T-helper 17 cell (primary cell): ENCODE measurements at places on chromosomes 13 and 19. TPM values are rescaled to one million over a fixed set of nuclear protein-coding genes. Genes with fewer than 3 reads are reported as not detected.

DNA sequence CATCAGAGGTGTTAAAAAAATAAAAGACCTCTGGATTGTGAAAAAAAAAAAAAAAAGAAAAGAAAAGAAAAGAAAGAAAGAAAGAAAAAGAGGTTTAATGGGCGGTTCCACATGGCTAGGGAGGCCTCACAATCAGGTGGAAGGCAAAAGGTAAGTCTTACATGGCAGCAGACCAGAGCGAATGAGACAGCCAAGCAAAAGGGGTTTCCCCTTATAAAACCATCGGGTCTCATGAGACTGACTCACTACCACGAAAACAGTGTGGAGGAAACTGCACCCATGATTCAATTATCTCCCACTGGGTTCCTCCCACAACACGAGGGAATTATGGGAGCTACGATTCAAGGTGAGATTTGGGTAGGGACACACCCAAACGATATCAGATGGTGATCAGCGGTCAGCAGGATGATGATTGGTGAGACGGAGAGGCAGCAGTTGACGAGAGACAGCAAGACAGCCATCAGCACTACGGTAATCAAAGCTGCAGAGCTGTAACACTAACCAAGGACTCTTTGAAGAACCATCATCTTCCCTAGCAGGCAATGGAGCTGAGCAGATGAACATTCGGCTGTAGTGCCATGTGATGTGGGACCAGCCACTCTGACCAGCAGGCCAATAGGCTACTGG is 3.9 kb upstream of the CD209 start:
- DNase-seq: no peak

The SPACA4 gene
- total RNA-seq: not detected

DNA sequence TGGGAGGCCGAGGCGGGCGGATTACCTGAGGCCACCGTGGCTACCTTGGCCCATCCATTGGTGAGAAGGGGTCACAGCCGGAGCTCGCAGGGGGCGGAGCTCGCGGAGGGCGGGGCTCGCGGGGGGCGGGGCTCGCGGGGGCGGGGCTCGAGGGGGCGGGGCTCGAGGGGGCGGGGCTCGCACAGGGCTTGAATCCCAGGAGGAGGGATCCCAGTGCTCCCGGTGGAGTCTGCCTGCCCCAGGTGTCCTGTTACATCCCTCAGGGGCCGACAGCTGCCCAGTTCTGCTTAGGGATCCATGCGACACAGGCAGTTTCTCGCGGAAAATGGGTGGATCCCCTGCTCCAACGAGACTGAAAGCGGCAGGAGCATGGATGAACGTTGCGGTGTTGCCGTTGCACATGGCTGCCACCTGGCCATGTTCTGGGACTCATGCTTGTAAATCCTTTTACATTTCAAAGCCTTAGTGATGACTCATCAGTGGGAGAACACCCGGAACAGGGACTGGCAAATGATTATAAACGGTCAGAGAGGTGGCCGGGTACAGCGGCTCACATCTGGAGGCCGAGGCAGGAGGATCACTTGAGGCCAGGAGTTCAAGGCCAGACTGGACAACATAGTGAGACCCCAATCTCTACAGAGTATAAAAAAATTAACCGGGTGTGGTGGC is 25.1 kb downstream of the TMPRSS9 start:
- no peak for DNase-seq

GRCh38 chr19:35975608-35976214 is 19.3 kb upstream of the SDHAF1 start:
- no peak for DNase-seq

DNA sequence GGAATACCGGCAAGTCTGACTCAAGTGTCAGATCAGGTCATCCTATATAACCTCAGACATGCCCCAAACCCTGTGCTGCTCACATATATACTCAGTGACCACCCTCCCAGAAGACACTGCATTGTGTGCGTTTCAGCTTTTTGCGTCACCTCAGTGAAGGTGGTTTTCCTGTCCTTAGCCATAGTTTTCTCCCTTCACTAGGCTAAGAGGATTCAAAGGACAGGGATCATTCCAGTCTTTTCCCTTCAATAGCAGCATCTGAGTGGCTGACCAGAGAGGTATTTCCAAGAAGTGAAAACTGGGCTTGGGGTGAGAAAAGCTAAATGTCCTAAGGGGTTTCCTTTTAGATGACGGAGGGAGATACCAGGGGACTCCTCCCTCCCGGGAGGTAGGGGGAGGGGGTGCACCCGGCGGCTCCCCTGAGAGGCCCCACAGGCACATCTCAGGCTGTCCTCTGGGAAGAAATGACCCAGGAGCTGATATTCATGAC is 12.7 kb upstream of the OR10H1 start:
- DNase-seq: no peak

DNA sequence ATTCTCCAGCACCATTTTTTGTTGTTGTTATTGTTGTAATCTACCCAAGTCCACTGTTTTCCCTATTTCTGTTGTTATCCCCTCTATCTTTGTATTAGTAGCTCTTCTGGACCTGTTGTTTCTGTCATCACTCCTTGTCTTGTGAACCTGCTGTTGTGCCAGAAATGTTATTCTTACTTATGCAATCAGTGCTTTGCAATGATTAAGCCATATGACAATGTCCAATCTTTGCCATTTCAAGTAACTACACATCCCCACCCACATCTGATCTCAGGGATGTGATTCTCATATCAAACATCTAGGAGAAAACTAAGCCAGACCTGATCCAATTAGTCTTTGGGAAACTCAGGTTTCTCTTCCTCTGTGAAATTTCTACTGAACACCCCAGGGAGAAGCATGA is 472.6 kb upstream of the KLHL1 start:
- DNase-seq: no peak

DNA sequence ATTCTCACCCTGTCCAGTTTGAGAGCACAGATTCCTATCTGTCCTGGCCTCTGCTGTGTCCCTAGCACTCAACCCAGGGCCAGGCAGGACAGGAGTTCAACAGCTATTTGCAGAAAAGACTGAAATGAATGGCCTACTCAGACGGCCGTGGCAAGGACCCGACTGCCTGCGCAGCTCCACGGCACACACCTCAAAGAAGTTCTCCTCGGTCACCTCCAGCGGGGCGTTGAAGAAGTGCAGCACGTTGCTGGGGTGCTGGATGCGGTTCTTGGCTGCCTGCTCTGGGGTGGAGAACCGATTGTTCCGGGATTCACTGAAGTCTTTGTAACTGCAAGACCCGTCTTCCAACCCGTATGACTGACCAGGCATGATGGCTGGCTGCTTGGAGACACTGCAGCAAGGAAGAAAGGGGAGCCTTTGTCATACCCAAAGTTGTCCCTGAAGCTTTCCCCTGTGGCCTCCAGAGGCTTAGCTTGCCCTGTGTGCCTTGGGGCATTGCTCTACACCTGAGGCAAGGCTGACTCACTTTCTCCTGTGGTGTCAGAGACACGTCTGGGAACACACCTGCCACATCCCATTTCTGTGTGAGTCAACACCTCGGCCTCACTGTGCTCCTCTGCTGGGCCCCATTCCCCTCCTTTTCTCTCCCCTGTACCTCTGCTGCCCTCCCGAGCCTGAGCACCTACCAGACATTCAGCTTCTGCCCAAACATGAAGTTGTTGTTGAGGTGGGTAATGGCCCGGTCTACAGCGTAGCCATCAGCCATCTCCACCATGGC is 6.8 kb upstream of the ECH1 start:
- no peak for DNase-seq

DNA sequence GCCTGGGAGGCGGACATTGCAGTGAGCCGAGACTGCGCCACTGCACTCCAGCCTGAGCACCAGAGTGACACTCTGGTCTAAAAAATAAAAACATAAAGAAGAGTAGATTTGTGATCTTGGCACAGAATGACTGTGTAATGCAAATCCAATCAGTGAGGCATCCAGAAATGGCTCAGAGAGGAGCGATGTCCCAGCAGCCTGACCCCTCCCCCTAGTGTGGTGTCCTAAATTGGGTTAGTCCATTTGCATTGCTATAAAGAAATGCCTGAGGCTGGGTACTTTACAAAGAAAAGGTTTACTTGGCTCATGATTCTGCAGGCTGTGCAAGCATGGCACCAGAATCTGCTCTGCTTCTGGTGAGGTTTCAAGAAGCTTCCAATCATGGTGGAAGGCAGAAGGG is 59.1 kb upstream of the ZNF30 start:
- no peak for DNase-seq

The NECTIN2 gene
- 5.2 TPM for total RNA-seq

The KIR2DL4 gene
- not detected for total RNA-seq

DNA sequence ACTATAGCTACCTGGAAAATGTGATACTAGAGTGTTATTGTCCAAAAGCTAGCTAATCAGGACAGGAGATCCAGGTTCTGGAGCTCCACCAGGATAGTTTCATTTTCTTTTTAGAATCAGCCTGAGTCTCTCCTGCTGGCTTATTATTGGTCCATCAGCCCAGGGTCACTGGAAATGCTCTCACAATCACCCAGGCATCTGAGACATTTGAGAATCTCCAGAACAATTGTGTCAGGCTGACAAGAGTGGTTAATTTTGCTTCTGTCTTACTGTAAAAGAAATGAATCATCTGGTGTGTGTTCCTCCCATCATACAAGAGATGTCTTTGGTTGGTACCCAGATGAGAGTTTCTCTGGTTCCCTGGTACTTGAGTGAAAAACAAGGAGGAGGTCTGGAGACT is 43.6 kb upstream of the ZNF681 start:
- DNase-seq: no peak

DNA sequence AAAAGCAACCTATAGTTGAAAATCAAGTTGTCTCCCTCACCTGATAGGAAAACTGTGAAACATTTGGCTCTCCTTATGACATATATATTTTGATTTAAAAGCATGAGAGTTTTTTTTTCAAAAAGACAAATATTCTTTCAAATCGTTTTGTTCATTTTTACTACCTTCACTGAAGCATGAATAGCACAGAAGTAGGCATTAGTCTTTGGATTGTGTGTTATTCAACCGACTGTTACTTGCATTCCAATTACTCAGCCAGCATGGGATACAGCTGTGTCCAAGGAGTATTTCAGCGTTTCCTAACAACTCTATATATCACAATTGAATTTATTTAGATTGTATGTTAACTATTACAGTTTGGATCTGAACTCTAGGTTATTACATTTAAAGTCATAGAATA is 135.2 kb downstream of the PCDH9 start:
- DNase-seq: no peak

DNA sequence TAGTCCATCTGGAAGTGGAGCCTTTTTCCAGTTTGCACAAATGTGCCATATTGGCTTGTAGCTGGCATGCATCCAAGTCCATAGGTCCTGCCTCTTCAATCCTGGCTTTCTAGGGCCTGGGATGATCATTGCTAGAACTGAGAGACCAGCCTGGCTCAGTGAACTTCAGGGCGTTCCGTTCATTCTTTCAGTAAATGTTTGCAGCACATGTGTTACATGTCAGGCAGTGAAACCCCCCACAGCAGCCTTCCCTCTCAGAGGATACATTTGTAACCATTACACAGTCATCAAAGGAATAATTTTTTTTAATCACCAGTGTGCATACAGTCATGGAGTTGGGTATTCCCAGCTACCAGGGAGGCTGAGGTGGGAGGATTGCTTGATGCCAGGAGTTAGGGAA is 9.7 kb downstream of the FUT2 start:
- no peak for DNase-seq

- DNase-seq: no peak
Measured at GRCh38 chr13:41696163-41697003, 239.0 kb downstream of the RGCC start.

DNA sequence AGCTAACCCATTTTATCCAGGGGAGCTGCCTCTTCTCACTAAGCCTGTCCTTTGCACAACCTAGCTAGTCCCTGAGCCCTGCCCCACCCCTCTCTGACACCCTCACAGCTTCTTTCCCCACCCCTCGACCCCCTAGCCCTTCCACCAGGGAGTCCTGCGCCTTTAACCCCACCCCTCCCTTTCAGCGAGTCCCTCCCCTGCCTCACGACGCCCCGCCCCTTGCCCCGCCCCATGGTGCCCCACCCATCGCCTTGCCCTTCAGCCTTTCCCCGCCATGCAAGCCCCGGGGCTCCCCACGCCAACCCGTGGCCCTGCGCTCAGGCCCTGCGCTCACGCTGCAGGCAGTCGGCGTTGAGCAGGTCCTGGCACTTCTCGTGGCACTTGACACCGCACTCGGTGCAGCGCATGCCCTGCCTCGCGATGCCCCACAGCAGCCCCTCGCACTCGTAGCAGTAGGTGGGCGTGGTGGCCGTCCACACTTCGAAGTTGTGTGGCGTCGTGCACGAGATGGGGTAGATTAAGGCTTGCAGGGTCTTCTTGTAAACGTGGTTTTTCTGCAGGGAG is 40.0 kb downstream of the UNC13A start:
- no peak for DNase-seq

The WDR88 gene
- total RNA-seq: not detected

DNA sequence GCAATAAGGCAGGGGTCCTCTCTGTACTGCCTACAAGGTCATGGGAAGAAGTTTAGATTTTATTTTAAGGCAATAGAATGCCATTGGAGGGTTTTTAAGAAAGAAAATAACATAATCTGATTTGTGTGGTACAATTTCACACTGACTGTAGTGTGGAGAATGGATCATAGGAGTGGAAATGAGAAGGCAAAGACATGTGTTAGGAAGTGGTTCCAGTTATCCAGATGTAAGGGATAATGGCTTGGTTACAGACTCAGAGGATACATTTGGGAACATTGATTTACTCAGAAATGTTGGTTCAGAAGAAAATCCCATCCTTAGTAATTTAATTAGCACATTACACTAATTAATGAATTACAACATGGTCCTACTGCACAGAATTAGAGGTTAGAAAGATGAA is 788.2 kb downstream of the SLITRK5 start:
- DNase-seq: no peak

DNA sequence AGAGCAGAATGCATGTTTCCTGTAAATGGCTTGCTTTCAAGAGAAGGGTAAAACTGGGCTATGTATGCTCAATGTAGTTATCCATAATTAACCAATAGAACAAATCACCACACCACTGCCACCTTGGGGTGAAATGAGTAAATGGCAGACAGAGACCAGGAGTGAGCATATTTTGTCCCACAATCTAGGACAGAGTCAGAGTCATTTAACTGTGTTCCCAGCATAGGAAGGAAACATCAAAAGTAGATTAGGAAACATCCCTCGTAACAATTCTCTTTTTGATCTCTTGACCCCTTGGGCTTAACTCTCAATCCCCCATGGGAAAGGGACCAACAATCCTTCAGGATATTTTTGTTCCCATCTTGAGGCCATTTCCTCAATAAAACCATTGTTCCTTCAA is 224.8 kb downstream of the NHLRC3 start:
- DNase-seq: no peak

The CABP5 gene
- total RNA-seq: not detected

GRCh38 chr13:21176215-21176981 is at the start of the genes MRPL57 and SKA3:
TSS of gene MRPL57 (plus strand) at chr13:21176658. CDS start at chr13:21176917, 259 bp downstream.
TSS of gene SKA3 (minus strand) at chr13:21176552. CDS start at chr13:21176477, 75 bp downstream.
- DNase-seq: peak; percentile 95

- DNase-seq: peak; percentile 58
Measured at GRCh38 chr19:49017666-49018351, 918 bp upstream of the LHB start.
